ENCODE measurements at places on chromosomes 1 and 21.

- no peak for DNase-seq
These were observed 14.0 kb upstream of the MIXL1 start for GRCh38 chr1:226209307-226210059.

DNA sequence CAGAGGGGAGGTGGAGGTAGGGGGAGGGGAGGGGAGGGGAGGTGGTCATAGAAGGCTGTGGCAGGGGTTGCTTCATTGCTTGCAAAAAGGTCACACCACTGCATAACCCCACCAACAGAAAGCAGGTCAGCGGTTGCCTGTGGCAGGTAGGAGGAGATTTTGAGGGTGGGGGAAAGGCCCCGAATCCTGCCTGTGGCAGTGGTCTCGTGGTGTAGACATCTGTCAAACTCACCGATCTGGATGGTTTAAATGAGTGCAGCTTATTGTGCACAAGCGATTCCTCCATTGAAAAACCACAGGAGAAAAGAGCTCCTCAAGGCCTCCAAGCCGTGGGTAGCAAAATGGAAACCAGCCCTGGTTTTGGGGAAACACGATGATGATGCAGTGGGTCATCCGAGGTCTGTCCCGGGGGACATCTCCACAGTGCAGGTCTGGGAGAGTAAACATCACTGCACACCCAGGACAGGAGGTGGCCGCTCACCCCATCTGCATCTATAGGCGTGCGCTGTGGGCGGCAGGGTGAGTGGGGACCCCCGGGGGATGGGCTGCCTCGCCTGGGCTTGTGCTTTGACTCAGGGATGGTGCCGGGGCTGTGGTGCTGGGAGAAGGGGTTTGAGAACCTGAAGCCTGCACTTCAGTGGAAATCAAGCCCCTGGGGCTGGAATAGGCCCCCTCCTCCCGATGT is 112.3 kb downstream of the CRYAA start:
- no peak for DNase-seq

GRCh38 chr1:49163031-49163430 is 386.3 kb upstream of the BEND5 start:
- no peak for DNase-seq

DNA sequence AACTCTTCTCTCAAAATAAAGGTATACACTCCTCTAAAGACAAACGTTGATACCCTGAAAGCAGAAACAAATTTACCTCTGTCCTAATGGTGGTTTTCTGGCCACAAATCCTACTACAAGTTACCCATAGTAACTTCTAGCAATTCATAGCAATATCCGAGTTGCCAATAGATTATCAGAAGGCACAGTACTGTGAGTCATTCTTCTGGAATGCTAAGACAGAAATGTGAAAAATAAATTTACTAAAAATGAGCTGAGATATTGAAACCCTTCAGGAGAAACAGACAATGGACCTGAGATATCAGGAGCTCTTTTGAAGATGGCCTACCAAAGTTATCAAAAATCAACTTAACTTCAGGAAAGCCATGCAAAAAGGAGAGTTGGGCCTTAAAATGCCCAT is 715.0 kb upstream of the ADAMTS5 start:
- DNase-seq, result no peak

DNA sequence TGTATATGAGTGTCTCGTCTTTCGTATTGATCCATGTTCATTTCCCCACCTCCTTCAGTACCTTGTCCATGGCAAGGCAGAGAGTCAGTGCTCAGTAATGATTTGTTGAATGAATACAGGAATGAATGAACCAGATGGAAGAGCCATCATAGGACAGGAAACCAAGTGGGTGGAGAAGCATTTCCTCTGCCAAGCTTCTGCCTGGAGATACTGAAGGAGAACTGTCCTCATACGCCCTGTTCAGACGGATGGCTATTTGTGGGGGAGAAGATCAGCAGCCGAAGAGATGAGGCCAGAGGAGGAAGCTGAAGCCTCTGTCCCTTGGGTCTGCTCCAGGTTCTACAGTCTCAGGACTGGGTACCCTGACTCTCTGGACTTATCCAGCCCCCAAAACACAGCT is 5.8 kb downstream of the FAM43B start:
- DNase-seq, result no peak

DNA sequence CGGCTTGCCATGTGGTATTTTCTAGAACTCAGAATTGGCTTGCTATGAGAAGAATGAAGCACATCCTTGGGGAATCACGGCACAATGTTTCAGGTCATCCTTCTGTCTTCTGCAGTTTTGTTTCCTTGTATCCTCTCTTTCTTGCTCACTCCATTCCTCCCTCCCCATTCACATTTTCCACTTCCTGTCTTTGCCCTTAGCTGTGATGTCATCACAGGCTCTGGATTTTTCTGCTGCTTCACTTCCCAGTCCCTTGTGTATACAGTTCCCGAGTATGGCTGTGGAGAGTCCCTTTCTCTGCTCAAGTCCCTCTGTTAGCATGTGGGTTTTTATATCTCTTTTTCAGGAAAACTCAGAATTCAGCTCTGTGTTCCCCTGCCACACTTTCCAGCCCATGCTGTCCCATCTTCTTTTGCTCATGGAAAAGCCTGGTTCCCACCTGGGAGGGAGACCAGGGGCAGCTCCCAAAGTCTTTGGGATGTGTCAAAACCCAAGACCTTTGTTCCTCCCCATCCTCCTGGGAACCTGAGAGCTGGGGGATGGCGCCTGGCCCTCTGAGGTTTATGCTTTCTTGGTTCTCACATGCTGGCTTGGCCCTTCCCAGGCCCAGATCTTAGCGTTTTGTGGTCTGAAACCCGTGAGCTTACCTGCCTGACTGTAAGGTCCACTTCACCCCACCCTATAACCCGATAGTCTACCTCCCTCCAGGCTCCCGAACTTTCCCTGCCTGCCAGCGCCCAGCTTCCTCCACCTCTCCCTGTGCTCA is 4.8 kb upstream of the RGS16 start:
- no peak for DNase-seq

Data from ureter (tissue), 1 donor.